ENCODE measurements at places on chromosomes 1 and 21.
A peak's percentile ranks its signal among the peaks of the same experiment; 100 is the strongest.

- DNase-seq, result no peak
Observed at GRCh38 chr1:2981388-2981787, 39.9 kb upstream of the ACTRT2 start.

GRCh38 chr21:41772351-41773080, 5.7 kb upstream of the RIPK4 start:
- DNase-seq, result no peak

DNA sequence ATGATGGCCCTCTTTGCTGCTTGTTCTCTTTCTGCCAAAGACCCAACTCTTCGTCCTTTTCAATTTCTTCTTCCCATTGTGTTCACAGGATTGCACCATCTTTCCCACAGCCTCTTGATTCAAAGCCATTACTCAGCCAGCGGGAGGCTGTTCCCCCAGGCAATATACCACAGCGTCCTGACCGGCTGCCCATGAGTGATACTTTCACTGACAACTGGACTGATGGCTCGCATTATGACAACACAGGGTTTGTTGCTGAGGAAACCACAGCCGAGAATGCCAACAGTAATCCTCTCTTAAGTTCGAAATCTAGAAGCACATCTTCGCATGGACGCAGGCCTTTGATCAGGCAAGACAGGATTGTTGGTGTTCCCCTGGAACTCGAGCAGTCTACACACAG, 167.4 kb downstream of the LRRC40 start:
- DNase-seq, result no peak

GRCh38 chr1:1624443-1625403, 7.2 kb upstream of the MMP23B start:
- no peak for DNase-seq

DNA sequence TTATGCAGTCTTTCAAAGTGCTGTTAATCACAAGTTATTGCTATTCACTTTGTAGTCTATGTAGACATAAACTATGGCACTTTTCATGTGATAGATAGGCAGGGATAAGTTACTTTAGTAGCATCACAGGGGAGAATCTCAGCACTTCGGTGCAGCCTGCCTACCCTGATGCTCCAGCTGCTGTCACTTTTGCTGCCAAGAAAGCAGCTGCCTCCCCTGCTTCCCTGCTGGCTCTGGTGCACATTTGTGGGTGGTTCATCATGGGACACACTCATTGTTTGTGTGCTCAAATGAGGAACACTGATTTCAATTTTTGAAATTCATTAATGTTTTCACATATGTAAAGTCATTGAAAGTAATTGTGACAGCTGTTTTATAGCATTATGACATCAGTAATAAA, 272.6 kb downstream of the S1PR1 start:
- no peak for DNase-seq

GRCh38 chr1:157819215-157819614, 705 bp downstream of the FCRL1 start:
- DNase-seq, result no peak

- DNase-seq, result no peak
Observed at GRCh38 chr1:27650171-27650538, 15.2 kb upstream of the FGR start.

GRCh38 chr1:81032973-81033425, 767.7 kb upstream of the ADGRL2 start:
- no peak for DNase-seq

DNA sequence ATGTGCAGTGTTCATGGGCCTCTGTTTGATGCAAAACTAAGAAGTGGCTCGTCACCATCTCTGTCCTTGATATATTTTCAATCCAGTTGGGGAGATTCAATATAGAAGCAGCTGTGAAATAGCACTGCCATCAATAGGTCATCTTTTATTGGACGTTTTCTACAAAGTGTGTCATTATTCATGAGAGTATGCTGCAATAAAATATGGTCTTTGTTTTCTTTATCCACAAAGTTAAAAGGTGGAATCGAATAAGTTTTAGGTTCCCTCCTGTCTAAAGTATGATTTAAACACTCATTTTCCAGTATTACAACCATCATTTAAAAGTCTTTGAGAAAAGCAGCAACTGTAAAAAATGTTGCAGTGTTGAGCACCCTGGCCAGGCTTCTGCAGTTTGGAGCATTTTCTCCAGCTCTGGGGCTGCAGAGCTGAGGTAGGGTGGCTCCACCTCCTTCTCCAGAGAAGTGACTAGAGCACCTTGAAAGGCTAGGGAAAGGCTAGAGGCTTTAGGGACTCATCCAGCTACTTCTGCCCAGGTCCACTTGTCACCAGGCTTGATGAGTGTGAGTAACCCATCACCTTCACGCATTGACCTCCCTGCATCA, 56.5 kb upstream of the DNAH14 start:
- DNase-seq, result no peak

DNA sequence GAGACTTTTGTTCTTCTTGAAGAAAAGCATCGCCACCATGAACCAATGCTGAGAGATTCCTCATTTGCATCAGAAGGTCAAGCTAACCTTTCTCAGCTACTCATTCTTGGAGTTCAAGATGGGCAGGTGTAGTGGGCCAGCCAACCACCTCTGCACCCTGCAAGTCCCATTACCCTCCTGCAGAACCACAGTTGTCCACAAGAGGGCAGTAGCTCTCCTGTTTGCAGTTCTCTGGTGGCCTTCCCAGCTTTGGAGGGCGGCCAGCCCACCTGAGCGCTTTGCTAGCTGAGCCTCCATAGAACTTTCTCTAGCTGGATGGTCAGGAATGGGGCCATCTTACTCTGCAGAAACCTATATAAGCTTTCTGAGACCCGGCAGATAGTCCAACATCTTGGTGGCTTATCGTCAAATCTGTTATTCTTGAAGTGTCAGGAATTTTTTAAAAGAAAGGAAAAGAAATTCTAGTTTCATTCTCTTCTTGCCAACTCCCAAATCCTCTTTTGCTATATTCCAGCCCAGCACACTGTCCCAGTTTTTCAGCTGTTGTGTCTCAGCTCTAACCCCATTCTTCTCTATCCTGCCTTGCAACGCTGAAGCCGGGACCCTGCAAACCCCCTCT, 11.0 kb upstream of the LMX1A start:
- DNase-seq, result peak; percentile 56

DNA sequence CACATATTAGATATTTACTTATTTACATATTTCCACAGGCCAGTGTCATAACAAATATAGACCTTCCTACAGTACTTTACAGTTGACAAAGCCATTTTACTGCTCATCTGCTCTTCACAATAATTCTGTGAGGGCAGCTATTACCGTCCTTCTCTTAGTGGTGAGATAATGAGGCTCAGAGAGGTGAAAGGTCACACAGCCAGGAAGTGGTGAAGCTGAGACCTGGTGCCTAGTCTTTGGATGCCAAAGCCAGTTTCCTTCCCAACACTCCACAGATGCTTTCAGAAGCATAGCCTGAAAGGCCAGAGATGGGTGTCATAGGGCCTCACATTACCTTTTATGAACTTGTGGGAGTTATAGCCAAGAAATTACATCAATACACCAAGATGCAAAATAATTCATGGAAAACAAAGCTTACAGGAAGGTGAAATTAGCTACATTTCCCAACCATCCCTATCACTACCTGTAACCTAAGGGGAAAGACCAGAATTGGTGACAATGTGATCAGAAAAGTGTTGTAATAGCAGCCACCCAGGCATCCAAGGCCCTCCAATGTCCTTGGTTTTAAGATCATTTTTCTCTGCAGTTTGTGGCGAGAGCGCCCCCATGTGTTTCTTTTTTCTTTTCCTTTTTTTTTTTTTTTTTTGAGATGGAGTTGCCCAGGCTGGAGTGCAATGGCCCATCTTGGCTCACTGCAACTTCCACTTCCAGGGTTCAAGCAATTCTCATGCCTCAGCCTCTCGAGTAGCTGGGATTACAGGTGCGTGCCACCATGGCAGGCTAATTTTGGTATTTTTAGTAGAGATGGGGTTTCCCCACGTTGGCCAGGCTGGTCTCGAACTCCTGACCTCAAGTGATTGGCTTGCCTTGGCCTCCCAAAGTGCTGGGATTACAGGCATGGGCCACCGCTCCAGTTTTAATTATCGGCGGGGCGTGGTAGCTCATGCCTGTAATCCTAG, 26.5 kb upstream of the RPL11 start:
- DNase-seq, result no peak

DNA sequence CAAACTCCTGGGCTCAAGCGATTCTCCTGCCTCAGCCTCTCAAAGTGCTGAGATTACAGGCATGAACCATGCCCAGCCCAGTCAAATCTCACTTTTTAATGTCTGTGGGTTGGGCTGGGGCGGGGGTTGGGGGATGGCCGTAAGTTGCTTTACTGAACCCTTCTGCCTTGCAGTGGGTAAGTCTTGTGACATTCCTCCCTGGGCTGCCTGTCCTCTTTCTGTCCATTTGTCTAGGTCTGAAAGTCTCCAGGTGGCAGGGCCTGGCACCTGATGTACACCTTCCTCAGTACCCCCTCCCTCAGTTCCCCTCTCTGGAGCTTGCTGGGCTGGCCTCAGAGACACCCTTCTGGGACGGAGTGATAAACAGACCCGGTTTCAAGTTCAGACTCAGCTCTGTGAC, 13.3 kb downstream of the ZNF362 start:
- DNase-seq, result no peak
